ENCODE measurements at places on chromosomes 5 and 9.

DNA sequence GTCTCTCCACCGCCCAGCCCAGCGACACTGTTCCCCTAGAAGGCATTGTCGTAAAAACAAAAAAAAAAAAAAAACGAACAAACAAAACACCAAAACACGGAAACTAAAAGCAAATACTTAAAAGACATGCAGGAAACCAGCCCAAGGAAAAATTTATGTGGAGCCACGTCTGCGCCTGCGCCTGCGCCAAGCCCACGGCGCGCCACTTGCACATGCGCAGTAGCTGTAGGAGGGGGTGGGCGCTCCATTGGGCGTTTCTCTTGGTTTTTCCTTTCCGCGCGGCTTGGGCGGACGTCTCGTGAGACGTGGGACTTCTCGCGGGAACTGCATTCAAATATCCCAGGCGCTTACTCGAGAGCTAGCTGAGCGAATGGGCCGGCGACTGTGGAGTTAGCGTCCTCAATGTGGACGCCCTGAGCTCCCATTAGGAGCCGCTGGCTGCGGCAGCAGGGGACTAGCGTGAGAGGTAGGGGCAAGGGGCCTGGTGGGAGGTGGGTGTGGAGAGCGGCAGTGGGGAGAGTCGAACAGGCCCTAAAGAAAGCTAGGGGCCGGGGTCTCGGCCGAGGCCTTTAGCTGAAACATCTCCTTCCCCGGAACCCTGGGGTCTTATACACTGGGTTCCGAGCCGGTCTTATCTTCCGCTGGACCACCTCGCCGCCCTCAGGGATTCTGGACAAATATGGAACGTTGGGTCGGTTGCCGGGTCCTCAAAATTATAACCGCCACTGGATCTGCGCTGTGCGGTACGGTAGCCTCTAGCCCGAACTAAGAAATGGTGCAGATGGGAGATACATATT, at the start of gene SPDL1:
Gene SPDL1, plus strand, starts transcription at position 350 of the 797 bp plus-strand sequence. CDS start 4,644 bp downstream, outside the sequence.
- peak; percentile 94 for DNase-seq

GRCh38 chr9:13083963-13084528, 195.4 kb downstream of the MPDZ start:
- DNase-seq = no peak

- no peak for DNase-seq
Measured at GRCh38 chr5:41878173-41878572, 7.9 kb upstream of the OXCT1 start.

DNA sequence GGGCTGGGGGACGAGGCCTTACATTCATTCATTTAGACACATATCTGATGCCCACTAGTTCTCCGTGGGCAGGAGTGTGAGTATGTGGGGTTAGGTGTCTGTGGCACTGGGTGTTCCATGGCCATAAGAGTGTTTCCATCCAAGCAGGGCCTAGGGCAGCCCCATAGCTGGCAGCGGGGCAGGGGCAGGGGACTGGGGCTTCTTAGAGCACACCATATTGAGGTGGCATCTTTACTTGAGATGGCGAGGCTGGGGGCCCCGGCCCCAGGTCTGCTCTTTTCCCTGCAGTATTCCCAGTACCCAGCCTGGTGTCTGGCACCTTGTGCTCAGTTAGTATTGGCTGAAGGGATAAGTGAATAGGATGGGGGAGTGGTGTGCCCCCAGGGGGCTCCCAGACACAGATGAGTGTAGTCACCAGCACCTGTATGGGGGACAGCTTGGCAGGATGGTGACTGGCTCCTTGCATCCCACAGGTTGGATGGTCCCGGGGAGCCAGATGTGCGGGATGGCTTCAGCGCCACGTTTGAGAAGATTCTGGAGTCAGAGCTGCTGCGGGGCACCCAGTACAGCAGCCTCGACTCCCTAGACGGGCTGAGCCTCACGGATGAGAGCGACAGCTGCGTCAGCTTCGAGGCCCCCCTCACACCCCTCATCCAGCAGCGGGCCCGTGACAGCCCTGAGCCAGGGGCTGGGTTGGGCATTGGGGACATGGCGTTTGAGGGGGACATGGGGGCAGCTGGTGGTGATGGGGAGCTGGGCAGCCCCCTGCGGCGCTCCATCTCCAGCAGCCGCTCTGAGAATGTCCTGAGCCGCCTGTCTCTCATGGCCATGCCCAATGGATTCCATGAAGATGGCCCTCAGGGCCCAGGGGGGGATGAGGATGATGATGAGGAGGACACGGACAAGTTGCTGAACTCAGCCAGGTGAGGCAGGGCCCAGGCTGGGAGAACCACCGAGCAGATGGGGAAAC, 17.5 kb downstream of the PSD2 start:
- no peak for DNase-seq

DNA sequence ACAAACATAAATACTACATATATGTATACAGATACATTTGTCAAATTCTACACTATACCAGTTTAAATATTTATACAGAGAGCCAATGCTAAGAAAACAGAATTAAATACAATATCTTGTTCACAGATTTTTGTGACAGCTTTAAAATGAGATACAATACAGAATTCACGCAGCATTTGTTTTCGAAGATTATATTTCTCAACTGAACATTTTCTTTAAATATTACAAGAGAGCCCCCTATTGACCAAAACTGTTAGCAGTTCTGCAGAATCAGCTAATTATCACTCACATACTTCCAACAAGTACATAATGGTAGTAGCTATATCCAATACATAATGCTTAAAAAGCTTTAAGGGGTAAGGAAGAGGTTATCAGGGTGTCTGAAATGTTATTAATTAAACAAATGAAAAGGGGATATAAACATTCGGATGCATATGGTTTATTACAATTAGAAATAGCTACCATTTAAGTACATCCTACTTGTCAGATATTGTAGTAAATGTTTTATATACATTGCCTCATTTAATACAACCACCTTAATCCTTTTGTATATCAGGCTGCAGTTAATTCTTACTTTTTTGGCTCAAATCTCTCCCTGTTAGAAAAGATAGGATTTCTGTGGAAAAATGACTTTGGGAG, 31.7 kb downstream of the ZDHHC21 start:
- no peak for DNase-seq

DNA sequence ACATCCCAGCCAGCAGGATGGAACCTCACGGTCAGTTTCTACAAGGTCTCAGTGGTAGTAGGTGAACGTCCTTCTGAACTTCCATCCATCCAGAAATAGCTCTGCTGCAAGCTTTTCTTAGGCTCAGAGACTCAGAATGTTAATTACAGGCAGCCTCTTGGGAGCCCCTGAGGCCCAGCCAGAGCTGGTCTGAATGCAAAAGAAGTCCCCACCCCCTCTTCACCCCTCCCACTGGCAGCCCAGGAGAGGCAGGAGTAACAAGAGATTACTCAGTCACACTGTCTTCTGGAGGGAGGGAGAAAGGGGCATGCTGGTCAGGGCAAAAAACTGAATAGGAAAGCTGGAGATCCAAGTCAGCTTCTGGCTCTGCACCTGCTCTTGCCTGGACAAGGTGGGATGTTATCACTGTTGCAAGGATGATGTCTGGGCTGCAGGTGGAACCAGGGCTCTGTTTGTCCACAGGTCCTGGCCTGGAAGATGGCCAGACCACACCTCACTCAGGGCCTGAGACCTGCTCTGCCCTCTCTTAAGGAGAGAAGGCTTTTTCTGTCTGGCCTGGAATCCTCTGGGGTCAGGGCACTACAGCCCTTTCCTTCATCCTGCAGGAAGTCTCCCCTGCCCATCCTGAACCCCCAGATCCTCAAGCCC, 9.1 kb downstream of the ENHO start:
- DNase-seq = no peak

GRCh38 chr5:169202969-169203368, 98.0 kb downstream of the SLIT3 start:
- DNase-seq = no peak

DNA sequence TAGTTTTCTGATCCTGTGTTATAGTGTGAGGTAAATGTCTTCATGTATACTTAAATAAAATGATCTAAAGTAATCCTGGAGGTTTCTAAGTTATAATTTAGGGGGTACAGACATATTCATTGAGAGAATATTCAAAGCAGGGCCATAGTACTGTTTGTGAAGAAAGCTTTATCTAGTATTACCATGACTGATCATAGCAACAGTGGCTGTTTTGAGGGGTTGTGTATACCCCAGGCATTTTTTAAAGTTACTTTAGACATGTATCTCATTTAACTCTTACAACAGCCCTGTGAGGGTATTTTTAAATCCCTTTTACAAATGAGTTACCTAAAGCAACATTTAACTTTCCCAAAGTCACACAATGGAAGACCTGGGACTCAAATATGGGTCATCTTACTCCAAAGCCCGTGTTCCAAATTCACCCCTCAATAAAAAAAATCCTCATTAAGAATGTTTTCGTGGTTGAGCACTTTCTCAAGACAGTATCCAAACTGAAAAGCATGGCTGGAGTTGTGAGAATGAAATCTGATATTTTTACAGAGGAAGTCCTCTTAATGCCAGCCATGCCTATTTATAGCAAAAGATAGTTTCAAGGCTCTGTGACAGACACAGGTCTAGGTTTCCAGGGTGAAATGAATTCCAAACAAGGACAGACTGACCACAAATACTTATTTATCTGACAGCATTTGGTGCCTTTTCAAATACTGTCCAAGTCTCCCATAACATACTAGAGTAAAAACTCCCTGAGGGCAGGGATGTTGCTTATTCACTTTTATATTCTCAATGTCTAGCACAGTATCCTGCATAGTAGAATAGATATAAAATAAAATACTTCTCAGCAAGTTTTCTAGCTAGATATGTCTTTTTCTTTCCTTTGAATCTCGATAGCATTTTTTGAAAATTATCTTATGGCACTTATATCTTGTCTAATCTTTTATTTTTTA, 10.4 kb downstream of the STOM start:
- no peak for DNase-seq

- DNase-seq = no peak
Measured at GRCh38 chr5:64144425-64145215, 21.0 kb upstream of the RNF180 start.
